ENCODE measurements at places on chromosomes 5 and 9.

DNA sequence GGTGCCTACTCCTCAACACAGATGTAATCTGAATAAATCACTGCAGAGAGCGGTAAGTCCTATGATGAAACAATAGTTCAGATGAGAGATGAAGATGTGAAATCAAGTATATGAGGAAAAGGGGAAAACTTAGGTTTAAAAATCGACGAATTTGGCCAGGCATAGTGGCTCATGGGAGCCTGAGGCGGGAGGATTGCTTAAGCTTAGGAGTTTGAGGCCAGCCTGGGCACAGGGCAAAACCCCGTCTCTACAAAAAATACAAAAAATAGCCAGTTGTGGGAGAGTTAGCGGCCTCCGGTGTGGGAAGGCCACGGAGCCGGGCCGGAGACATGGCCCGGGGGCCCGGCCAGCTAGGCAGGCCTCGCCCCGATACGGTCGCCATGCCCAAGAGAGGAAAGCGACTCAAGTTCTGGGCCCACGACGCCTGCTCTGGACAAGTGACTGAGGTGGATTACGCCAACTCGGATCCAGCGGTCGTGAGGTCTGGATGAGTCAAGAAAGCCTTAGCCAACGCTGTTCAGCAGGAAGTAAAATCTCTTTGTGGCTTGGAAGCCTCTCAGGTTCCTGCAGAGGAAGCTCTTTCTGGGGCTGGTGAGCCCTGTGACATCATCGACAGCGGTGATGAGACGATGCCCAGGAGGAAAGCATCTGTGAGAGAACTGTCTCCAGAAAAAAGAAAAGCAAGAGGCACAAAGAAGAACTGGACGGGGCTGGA is 62.8 kb upstream of the SUB1 start:
- DNase-seq = peak; percentile 90

GRCh38 chr5:15850939-15851341 is 328.7 kb downstream of the MARCHF11 start:
- no peak for DNase-seq

DNA sequence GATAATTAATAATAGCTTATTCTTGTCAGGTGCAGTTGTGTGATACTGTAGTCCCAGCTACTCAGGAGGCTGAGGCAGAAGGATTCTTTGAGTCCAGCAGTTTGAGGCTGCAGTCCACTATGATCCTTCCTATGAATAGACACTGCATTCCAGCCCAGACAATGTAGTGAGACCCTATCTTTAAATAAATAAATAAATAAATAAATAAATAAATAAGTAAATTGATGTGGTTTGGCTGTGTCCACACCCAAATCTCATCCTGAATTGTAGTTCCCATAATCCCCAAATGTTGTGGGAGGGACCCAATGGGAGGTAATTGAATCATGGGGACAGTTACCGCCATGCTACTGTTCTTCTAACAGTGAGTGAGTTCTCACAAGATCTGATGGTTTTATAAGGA is 5.6 kb upstream of the ELL2 start:
- DNase-seq = no peak

DNA sequence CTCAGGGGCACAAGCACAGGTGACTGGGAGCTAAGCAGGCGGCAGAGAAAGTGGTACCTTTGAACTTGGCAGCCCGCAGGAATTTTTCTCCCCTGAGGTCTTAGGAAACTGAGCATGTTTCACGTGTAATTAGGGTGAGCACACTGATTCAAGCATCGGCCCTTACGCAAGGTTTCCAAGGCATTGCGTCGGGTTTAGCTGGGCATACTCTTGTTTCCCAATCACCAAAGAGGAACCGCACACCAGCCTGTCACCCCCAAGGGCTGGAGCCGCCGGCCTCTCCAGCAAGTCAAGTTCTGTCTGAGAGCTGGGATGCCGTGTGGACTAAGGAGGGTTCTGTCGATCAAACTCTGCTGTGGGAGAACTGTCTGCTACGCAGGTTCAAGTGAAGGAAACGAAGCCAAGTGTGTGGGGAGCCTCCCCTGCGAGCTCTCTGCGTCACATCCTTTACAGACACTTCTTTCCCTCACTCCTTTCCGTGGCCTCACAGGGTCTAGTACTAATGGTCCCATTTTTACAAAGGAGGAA is 53.0 kb downstream of the ERGIC1 start:
- peak; percentile 99 for DNase-seq

DNA sequence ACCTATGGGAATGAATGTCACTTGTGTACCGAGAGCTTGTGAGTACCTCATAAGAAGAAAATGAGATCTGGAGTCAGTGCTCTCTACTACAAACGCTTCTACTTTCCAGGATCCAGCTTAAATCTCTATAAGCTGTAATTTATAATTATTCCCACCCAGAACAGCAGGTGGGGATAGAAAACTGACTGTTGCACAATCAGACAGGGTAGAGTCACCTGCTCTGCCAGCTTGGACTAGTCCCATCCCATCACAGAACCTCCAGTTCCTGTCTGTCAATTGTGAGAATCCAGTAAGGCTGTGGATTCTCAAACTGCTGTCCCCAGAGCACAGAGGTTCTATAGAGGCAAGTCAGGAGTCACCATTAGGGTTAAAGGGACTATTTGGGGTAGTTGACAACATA is 2.0 kb downstream of the SPINK7 start:
- DNase-seq = no peak

GRCh38 chr5:131193106-131193505 is 22.4 kb downstream of the LYRM7 start:
- DNase-seq = no peak

GRCh38 chr9:2758162-2758897 is 41.0 kb downstream of the KCNV2 start:
- DNase-seq = peak; percentile 14

- no peak for DNase-seq
Measured at GRCh38 chr5:16803831-16804230, 132.3 kb downstream of the MYO10 start.

DNA sequence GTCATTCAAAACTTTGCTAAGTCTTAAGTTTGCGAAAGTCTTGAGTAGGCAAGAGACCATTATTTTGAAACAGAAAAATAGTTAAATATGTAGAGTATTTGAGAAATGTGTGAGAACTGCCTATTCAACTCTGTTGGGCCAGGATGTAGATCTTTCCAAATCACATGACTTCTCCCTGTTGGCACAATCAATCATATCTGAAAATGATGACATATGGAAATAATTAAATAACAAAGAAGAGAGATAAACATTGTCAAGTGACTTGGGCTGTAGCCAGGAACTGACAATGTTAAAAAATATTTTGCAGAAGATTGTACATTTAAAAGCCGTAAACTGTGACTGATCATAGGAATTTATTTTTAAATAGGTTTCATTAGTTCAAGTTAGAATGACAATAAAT is 104.6 kb upstream of the IL6ST start:
- peak; percentile 87 for DNase-seq

DNA sequence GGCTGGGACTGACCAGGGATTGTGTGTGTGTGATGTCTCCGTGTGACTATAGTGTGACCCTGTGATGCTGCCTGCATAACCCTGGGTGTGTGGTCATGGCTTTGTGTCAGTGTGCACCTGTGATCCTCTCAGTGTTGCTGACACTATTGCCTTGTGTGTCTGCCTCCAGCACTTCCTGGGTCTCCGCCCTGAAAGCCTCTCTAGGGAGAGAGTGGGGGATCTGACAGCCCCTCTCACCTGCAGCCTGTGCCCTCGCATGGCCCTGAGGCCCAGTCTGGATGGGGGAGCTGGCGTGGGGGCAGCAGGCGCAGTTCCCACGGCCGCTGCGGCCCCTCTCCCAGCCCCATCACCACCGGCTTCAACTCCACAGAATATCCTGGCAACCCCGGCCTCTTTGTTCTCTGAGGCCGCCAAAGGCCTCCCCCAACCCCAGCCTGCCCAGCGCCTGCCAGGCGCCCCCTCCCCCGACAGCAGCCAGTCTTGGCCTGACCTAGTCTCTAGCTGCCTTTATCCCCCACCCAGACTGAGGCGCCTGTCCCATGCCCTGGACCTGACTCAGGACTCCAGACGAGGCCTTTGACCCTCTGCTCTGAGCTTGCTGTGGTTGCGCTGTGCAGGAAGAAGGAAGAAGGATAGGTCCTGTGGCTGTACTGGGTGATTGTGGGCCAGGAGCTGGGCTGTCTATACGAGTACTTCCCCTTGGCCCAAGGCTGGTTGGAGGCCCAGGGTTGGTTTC is 38.7 kb downstream of the CXXC5 start:
- DNase-seq = no peak
